ENCODE measurements at places on chromosomes 4 and X. TPM values are rescaled to one million over a fixed set of nuclear protein-coding genes. Genes with fewer than 3 reads are reported as not detected.

The GRID2 gene
- total RNA-seq, result not detected

The LEF1 gene
- 178 TPM for total RNA-seq

The EPHA5 gene
- total RNA-seq, result not detected

The UBQLN2 gene
- 33.0 TPM for total RNA-seq

The ARHGAP4 gene
- 130 TPM for total RNA-seq

DNA sequence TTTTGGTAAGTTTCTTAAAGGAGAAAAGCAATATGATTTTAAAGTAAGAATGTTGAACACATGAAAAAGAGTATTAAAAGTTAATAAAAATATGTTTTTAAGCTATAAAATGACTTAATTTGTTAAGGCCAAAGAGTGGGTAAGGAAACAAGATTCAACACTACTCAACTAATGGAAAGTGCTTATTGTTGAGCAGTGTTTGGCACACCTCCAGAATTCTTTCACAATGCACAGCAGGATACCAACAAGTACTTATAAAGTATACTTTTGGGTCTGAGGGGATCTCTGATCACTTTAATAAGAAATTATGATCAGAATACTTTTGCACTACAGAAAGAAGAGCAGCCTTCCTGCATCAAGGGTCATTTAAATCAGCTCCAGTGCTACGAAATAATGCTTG lies 5.9 kb downstream of the LAMP2 start:
- no peak for DNase-seq

DNA sequence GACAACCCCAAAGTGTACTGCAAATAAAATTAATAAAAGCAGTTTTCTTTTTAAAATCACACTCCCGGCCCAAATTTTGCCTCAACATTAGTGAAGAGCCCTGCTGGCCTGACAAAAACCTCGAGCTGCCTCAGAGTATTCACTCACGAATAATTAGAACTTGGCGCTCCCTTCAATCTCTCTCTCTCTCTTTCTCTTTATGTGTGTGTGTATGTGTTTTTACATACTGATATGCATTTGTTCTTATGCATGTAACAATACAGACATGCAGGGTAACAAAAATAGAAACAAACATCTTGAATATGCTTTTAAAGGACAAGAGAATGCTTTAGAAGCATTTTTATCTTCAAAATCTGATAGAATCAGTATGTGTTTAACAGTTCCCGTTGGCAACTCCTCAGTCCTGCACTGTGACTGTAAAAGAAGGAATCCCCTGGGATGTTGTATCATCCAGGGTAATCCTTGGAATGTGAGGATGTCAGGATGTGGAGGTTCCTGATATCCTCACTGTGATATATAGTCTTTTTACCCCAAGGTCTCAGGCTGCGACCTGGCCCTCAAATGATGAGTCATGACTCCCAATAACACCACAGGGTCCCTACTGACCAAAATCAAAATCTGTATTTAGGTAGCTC lies 53.0 kb downstream of the PTCHD1 start:
- DNase-seq, result no peak

GRCh38 chr4:130178106-130178505 lies 1082.2 kb downstream of the C4orf33 start:
- DNase-seq, result no peak

DNA sequence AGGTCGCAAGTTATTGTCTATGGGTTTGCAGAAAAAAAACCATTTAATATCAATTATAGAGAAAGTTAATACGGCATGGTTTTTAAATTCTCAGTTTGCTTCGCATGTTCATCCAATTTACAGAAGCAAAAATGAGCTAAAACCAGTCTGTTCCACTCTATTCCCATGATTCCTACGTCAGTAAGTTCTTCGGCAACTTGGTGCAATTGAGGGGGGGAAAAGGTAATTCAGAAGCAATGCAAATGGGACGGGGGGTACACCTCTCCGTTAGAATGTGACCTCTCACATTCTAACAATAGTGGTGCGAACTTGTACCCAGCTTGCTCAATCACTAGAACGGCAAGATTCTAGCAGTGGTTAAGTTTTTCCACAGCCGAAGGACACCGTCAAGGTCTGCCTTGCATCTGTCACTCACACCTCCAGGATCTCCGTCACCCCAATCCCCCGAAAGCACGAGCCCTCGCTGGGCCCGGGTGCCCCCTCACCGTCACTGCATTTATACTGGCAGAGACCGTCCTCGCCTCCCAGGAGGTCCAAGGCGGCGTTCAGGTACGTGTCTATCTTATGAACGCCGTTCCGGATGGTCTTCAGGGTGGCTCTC lies 653 bp downstream of the PLA2G12A start:
- peak; percentile 52 for DNase-seq

- no peak for DNase-seq
Measured at GRCh38 chr4:152015597-152016302, 254.9 kb upstream of the GATB start.

DNA sequence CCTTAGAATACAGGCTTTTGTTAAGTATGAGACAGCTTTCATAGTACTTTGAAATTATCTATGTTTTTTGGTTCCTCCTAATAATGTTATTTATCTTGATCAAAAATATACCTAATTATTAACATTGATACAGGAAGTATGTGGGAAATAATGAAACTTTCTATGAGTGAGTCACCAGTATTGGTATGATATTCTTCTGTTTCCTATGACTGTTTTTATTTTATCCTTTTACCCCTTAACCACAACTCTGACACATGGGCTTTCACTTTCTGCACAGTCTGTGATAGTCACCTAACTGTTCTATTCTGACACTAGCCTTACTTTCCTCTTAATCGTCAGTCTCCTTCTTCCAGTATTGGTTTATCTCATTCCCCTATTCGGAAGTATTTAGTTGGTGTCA lies 4.7 kb downstream of the THAP9 start:
- DNase-seq, result peak; percentile 75

DNA sequence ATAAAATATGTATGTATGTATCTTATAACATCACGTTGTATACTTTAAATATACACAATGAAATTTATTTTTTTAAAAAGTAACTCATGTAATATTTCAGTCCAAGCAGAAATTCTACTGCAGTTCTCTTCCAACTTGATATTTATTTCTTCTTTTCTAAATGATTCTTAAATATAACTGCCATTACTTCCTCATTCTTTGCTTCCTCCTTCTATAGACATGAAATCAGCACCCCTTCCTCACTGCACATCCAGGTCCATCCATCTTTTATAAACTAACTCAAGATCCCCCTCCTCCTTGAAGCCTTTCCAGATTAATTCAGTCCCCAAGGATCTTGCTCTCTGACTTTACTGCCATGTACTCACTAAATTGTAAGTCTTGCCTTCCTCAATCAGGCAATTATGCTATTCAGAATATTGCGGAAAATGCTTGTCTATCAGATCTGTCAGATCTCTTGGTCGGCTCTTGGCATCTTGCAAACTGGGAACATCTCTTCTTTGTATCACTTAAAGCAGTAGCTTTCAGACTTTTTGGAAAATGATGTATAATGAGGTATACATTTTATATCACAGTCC lies 3.7 kb downstream of the GPRIN3 start:
- no peak for DNase-seq

GRCh38 chrX:11733614-11734013 lies 24.4 kb upstream of the MSL3 start:
- DNase-seq, result no peak

DNA sequence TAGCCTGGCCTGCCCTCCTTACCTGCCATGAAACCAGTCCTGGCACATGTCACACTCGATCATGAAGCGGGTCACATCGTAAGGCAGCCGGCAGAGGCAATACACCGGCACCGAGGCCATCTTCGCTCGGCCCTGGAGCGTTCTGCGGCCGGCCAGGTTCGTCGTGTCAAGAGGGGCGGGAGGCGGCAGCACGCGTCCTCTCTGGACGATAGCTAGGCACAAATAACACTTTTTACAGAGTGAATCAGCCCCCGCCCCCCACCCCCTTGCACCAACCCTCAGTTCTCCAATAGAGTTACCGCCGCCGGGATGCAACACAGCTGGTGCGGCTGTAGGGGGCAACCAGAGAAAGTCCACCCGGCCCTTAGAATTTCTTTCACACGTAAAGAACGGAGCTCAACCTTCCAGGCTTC lies 1.7 kb downstream of the PHF8 start:
- DNase-seq, result peak; percentile 70

- no peak for DNase-seq
Measured at GRCh38 chr4:54365691-54366090, 136.6 kb downstream of the PDGFRA start.

- DNase-seq, result no peak
Measured at GRCh38 chr4:155973639-155974475, 20.2 kb upstream of the CTSO start.

GRCh38 chrX:112147206-112147605 lies 64.6 kb upstream of the TRPC5 start:
- no peak for DNase-seq

GRCh38 chr4:5421416-5421815 lies 286.9 kb downstream of the EVC2 start:
- DNase-seq, result no peak

- DNase-seq, result peak; percentile 88
Measured at GRCh38 chr4:139554893-139555704, 920 bp downstream of the SETD7 start.

- DNase-seq, result no peak
Measured at GRCh38 chrX:132046533-132046932, 23.4 kb downstream of the STK26 start.

GRCh38 chr4:182265881-182266280 lies 22.7 kb downstream of the TENM3 start:
- no peak for DNase-seq

- no peak for DNase-seq
Measured at GRCh38 chrX:96481831-96482230, 202.8 kb upstream of the DIAPH2 start.

Measured in activated CD8-positive, alpha-beta T cell treated with anti-CD3 and anti-CD28 coated beads for 36 hours (primary cell).